ENCODE measurements at places on chromosomes 6 and 20.
A peak's percentile ranks its signal among the peaks of the same experiment; 100 is the strongest.

GRCh38 chr20:21101932-21102575 is 4.1 kb downstream of the LINC00237 start:
- DNase-seq: peak; percentile 76

- DNase-seq: peak; percentile 93
Observed at GRCh38 chr6:118800394-118801071, 93.4 kb upstream of the ASF1A start.

DNA sequence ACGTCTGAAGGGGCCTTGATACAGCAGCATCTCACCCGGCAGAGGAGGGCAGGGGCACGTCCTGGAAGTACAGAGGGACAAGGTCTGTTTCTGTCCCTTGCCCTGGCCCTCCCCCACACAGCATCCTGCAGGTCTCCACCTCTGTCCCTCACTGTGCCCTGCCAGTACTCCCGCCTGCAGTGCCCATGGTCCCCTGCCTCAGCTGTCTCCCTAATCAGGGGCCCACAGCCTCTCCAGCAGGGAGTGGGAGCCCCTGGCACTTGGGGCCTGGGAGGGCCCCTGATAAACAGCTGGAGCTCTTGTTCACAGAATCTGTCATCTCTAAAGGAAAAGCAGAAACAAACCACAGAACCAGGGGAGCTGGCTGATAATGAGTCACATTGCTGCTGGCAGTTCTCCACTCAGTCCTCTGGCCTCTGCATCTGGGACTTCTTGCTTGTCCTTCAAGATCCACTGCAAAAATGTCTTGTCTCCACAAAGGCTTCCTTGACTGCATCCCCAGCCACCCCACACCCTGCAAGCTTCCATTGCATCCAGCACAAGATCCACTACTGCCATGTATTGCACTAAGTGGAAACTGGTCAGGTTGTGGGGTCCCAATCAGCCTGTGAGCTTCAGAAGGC is 33.2 kb upstream of the TAF8 start:
- no peak for DNase-seq

DNA sequence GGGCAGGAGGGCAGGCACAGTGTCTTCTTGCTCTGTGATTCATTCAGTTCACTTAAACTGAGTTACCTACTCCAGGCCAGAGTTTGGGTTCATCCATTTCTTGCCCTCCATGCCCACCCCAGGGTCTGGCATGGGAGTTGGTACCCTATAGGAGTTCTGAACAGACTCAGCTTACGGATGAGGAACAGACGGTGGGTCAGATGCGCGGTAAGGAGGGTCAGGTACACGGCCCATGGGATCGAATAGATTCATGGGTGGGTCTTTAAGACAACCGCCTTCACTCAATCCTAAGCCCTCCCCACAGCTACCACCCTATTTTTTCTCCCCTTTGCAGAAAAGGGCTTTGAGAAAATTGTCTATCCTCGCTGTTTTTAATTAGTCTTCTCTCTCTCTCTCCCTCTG is 13.1 kb upstream of the TRIB3 start:
- no peak for DNase-seq

- no peak for DNase-seq
Observed at GRCh38 chr20:44224637-44225036, 14.1 kb upstream of the OSER1 start.

- DNase-seq: no peak
Observed at GRCh38 chr6:53582963-53583362, 38.1 kb upstream of the GCLC start.

- no peak for DNase-seq
Observed at GRCh38 chr6:27582928-27583725, 110.2 kb upstream of the ZNF184 start.

GRCh38 chr20:61684583-61685235 is 381.0 kb downstream of the TAF4 start:
- DNase-seq: no peak

GRCh38 chr6:56682635-56683034 is 39.9 kb upstream of the DST start:
- DNase-seq: peak; percentile 60

- no peak for DNase-seq
Observed at GRCh38 chr20:60664106-60664505, 588.0 kb upstream of the CDH4 start.

DNA sequence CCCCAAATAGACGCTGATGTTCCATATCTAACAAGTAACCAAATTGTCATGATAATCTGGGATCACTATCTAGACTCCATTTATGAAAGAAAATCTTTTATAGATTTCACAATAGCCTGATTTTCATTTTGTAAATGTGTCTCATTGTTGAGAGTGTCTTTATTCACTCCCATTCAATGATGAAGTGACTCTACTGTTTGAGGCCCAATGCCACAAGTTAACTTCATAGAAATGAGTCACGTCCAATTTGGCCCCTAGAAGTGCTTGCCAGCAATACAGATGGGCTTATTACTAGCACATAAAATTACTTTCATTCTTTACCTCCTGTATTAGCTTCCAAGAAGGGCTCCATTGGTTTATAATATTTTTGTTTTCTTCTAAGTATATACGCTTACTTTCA is 6.3 kb downstream of the IPCEF1 start:
- peak; percentile 47 for DNase-seq

GRCh38 chr6:48134246-48134645 is 23.2 kb upstream of the PTCHD4 start:
- DNase-seq: no peak

GRCh38 chr20:47914792-47915191 is 129.5 kb upstream of the SULF2 start:
- DNase-seq: no peak

DNA sequence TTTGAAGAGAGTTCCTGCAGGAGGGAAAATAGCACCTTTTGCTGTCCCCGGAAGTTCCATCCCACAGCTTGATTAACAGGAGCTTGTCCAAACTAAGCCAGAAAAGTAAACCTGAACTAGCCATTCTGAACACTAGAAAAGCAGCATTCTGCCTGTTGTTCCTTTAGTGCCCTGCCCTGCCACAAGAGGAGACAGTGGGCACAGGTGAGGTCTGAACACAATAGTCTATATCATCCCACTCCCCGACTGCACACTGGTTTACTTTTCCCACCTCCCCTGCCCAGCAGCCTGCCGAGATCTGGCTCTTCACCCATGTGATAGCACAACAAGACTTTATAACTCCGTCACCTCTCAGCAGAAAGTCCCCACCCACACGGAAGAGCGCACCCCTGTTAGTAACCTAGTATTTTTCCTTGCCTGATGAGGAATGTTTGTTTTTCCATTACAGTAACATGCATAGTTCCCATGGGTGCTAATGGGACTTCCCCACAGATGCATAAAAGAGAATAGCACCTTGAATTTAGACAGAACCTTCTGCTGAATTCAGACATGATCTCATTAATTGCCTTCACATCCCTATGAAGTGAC is 59.7 kb downstream of the TFAP2A start:
- no peak for DNase-seq

GRCh38 chr6:115753446-115753845 is 307.2 kb downstream of the FRK start:
- no peak for DNase-seq

DNA sequence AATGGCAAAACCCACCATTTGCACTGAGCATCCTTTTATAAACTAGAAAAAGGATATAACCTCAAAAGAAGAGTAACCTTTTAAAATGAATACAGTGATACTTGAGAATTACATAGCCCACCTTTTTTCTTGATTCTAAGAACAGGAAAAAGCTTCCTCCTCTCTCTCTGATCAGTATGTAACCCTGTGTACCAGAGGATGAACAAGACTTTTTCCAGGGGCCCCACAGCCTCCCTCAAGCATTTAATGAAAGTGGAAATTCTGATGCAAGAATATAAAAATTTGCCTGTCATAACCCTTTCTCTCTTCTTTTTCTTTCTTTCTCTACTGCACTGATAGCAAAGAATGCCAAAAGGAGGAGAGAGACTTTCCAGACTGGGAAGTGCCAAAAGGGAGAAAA is 64.2 kb upstream of the BTN3A2 start:
- DNase-seq: no peak

DNA sequence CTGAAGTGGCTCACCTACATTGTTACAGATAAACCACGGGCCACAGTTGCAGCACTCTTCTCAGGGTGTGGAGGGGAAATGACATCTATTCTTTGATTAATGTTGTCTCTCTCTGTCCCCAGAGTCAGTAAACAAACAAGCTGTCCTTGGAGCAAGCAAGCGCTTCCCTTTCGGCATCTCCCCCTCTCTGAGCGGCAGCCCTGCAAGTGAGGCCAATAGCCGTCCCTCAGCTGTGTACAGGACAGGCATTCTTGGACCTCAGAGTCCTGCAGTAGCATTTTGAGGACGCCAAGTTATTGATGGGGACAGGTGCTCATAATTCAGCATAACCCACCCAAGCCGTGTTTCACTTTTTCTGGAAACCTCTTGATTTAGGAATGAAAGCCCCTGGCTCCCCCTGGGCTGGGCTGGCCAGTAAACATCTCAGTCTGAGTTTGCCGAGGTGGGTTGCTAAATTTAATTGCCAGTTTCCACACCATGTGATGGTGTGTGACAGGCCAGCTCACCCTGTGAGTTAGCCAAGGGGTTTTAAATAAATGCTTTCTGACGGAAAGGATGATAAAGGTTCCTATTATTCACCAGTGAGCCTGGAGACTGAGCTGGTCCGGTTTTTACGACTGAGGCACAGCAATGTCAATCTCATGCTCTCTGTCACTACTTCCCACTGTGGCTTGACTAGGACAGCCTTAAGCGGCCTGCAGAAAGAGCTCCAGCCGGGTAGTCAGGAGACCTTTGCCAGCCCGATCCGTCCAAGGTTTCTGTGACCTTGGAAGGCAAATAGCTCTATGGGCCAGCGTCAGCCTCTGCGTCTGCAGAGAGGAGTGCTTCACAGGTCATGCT is 214.8 kb upstream of the RREB1 start:
- no peak for DNase-seq

- no peak for DNase-seq
Observed at GRCh38 chr6:26222571-26222970, 135.3 kb downstream of the HFE start.

DNA sequence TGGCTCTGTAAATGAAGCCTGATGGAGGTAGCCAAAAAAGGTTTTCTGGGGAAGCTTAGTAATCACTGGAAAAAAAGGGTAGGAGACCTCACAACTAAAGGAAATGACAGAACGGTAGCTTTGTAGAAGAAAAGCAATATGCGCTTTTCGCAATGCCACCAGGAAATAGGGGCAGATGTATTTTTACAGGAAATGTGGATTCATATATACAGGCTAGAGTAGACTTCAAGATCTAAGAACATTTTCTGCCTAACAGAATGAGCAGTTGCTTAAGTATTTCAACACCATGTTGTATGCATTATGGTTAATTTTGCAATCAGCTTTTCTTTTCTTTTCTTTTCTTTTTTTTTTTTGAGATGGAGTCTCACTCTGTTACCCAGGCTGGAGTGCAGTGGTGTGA is 219.6 kb downstream of the CD83 start:
- no peak for DNase-seq

DNA sequence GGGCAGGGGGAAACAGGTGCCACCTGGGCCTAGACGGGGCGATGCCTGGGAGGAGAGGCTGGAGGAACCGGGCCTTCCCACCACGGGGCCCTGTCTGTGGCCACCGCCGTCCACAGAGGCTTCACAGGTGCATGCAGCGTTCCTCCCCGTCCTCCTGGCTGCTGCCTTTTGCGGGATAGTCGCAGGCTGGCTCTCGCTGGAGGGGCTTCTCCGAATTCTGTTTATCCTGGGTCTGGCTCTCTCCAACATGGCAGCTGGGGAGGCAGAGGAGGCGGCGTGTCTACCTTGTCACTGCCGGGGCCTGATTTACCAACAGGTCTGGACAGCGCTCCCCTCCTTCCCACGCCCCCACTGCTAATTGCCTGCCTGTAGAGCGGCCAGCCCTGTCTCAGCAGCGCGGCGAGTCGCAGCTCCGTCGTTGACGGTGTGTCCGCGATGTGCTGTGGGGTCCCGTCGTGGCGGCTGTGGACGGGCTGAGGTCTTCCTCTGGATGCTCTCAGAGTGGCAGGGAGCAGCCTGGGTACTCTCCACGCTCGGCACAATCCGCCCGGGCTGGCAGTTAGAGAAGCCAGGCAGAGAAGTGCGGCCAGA is 262.9 kb downstream of the TAF4 start:
- DNase-seq: no peak

- DNase-seq: no peak
Observed at GRCh38 chr6:155880900-155881299, 425.3 kb upstream of the NOX3 start.

- no peak for DNase-seq
Observed at GRCh38 chr20:4342609-4343008, 327.3 kb upstream of the RNF24 start.

DNA sequence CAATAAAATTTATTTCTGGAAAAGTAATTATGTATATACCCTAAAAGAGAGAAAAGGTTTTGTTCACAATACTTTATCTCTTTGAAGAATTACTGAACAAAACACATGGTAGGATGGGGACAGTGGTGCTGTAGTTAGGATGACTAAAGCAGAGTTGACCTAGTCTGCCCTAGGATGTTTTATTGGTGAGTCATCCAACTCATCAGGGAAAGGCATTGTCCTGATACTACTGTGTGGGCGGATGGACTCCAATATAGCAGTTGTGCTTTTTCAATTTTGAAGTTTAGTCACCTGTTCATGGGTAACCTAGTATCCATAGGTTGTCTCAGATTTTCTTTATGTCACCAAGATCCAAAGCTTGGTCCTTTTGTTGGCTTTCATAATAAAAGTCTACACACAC is 53.3 kb upstream of the EYS start:
- no peak for DNase-seq

DNA sequence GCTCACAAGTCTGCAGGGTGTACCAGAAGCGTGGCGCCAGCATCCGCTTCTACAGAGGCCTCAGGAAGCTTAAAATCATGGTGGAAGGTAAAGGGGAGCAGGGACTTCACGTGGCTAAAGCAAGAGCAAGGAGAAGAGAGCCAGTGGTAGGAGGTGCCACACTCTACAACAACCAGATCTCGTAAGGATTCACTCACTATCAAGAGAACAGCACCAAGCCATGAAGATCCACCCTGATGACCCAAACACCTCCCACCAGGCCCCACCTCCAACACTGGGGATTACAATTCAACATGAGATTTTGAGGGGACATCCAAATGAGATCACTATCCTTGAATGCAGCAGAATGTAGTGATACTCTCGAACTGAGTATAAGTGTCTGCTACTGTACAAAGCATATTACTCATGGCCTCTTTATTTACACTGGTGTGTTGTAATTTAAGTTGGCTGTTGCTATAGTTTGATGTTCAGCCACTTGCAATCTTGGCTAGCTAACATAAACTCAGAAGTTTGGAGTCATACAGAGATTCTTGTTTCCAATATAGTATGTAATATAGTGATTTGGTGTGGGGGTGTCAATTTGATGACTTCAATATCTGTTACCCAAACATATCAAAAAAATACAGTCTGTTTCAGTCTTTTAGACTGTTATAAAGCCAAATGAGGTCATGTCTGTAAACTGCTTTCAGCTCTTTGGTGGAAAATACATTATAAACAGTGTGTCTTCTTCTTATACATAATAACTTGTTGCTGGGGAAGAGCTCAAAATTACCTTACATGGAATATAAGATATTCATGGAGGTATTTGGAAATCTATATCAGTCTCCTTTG is 39.4 kb upstream of the MYLIP start:
- DNase-seq: no peak

DNA sequence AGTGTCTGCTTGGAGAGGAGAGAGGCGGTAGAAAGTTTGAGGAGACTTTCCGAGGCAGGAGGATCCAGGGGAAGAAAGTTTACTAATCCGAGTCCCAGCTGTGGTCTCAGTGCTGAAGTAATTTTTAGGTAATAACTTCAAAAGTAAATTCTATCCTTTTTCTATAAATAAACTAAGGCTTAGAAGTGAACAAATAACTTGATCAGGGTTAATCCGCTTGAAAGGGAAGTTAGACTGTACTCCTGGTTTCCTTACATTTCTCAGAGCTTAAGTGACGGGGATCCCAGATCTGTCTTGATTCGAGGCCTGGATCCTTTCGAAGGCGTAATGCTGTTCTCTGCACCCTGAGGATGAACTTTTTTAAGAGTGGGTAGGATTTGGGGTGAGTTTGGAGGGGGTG is 2.6 kb downstream of the STK35 start:
- DNase-seq: no peak
